Esophagus squamous epithelium (tissue), 5 donors: ENCODE measurements at places on chromosomes 4 and X.

GRCh38 chr4:165827018-165827417 lies 46.0 kb upstream of the TLL1 start:
- no peak overlapping the region for H3K4me3 ChIP-seq
- H3K36me3 ChIP-seq: no peaks in the 10 kb centered on the region
- H3K27ac ChIP-seq: no peak overlapping the region
- no peak for DNase-seq

DNA sequence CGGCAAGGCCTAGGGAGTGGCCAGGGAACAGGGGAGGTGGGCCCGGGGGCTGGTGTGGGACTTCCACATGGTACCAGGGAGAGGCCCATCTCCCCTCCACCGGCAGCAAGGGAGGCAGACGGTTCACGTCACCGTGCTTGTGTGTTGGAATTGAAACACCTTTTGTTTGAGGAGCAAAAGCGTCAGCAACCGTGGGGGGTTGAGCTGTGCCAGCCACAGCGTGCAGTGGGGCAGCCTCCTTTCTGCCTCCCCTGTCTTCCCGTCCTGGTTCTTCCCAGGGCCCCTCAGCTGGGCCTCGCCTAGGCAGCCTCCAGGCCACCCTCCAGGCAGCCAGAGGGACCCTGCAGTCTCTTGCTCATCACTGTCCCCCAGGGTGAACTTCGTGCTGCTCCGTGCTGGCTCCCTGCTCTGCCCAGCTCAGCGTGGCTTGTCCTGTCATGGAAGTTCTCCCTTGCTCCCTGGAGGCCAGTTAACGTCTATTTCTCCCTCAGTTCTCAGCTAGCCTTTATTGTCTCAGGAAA lies 32.1 kb upstream of the HGFAC start:
- no peak overlapping the region for H3K4me3 ChIP-seq
- DNase-seq: no peak
- no peak overlapping the region for H3K27ac ChIP-seq
- H3K27me3 ChIP-seq: no peaks in the 10 kb centered on the region

DNA sequence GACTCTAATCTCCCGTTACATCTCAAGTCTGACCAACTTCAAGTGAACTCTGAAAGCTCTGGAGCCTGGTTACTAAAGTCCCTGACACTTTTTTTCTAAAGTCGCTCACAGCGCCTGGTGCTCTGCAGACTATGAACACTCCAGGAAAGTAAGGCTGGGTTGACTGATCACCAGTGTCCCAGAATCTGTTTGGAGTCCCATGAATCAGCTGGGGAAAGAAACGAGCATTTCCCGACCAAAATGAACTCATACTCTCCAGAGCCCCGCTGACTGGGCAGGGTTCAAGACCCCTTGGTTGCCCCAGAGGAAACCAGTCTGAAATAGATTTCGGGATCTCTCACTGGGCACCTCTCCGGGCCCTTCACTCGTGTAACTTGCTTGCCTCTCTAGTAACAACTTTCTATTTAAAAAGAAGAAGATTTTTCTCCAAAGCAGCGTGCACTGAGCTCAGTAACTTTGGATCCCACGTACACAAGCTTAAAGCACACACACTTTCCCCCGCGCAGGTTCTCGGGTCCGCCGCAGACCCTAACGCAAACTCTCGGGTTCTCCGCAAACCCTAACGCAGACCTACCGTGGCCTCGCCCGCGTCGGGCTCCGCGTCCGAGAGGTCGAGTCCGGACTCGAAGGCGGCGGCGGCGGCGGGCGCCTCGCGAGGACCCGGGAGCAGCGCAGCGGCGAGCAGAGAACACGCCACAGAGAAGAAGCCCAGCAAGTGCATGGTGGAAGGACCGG lies 964 bp downstream of the VEGFC start:
- peaks cover 34% of the 10 kb centered on the region for H3K27me3 ChIP-seq
- H3K4me3 ChIP-seq: peak overlapping the region; percentile 74
- DNase-seq: no peak

- DNase-seq: no peak
- H3K36me3 ChIP-seq: peaks cover 95% of the 10 kb centered on the region
- no peaks in the 10 kb centered on the region for H3K27me3 ChIP-seq
- no peak overlapping the region for H3K4me3 ChIP-seq
These were observed 24.8 kb upstream of the MSANTD1 start for GRCh38 chr4:3223956-3224748.

GRCh38 chrX:151537572-151537971 lies 25.9 kb upstream of the PASD1 start:
- H3K4me1 ChIP-seq: no peaks in the 10 kb centered on the region
- H3K27ac ChIP-seq: no peak overlapping the region
- H3K4me3 ChIP-seq: no peak overlapping the region
- no peaks in the 10 kb centered on the region for H3K36me3 ChIP-seq
- DNase-seq: no peak

- H3K36me3 ChIP-seq: no peaks in the 10 kb centered on the region
- DNase-seq: no peak
- no peaks in the 10 kb centered on the region for H3K27me3 ChIP-seq
- no peak overlapping the region for H3K27ac ChIP-seq
- H3K4me1 ChIP-seq: no peaks in the 10 kb centered on the region
These were observed 406.0 kb downstream of the INPP4B start for GRCh38 chr4:142440093-142440492.

GRCh38 chr4:61714387-61714911 lies 514.3 kb downstream of the ADGRL3 start:
- DNase-seq: no peak
- H3K4me3 ChIP-seq: no peak overlapping the region
- H3K36me3 ChIP-seq: no peaks in the 10 kb centered on the region
- H3K27me3 ChIP-seq: no peaks in the 10 kb centered on the region

- H3K4me1 ChIP-seq: no peaks in the 10 kb centered on the region
- no peak overlapping the region for H3K27ac ChIP-seq
- H3K36me3 ChIP-seq: no peaks in the 10 kb centered on the region
- no peaks in the 10 kb centered on the region for H3K27me3 ChIP-seq
- DNase-seq: no peak
- no peak overlapping the region for H3K4me3 ChIP-seq
These were observed 103.8 kb upstream of the QRFPR start for GRCh38 chr4:121484633-121485032.

- no peaks in the 10 kb centered on the region for H3K4me1 ChIP-seq
- H3K36me3 ChIP-seq: no peaks in the 10 kb centered on the region
- no peak for DNase-seq
- H3K4me3 ChIP-seq: no peak overlapping the region
- H3K27ac ChIP-seq: no peak overlapping the region
These were observed 162.6 kb downstream of the PRR32 start for GRCh38 chrX:126982158-126982557.

DNA sequence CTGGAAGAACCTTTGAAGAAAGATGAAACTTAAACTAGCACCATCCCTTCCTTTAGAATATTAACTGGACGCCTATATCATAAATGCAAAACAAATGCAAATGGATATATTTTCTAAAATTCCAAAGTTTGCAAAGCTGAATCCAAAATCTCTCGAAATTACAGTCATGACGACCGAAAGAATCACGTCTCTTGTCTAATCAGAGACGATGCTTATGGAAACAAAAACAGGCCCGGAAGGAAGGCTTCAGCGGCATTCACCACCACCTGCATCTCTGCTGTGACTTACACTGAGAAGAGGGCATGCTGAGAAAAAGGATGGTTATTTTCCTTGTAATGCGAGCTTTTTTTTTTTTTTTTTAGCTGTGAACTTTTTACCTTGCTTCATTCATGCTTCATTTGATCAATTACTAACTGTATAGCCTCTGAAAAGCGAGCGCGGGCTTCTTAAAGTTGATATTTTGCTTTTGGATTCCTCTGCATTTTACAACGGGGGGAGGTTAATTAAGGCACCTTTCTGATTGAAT lies 209.3 kb downstream of the SOWAHB start:
- H3K36me3 ChIP-seq: no peaks in the 10 kb centered on the region
- H3K27me3 ChIP-seq: no peaks in the 10 kb centered on the region
- DNase-seq: no peak
- H3K4me1 ChIP-seq: peaks cover 39% of the 10 kb centered on the region
- peak overlapping the region; percentile 69 for H3K4me3 ChIP-seq
- peak overlapping the region; percentile 79 for H3K27ac ChIP-seq

GRCh38 chrX:44085209-44085608 lies 112.0 kb upstream of the NDP start:
- DNase-seq: no peak
- H3K27me3 ChIP-seq: no peaks in the 10 kb centered on the region
- no peak overlapping the region for H3K27ac ChIP-seq
- H3K36me3 ChIP-seq: no peaks in the 10 kb centered on the region
- H3K4me1 ChIP-seq: no peaks in the 10 kb centered on the region

DNA sequence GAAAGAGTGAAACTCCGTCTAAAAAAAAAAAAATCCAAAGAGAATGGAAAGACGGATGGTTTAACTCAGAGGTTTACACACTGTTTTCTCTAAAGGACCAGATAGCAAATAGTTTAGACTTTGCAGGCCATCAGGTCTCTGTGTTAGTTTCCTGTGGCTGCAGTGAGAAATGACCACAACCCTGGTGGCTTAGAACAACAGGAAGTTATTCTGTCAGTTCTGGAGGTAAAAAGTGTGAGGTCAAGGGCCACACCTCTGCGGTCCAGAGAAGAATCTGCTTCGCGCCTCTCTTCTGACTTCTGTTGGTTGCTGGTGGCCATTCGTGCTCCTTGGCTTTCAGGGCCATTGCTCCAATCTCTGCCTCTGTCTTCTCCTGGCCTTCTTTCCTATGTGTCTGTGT lies 76.9 kb downstream of the TENM3 start:
- H3K4me1 ChIP-seq: no peaks in the 10 kb centered on the region
- no peaks in the 10 kb centered on the region for H3K27me3 ChIP-seq
- H3K36me3 ChIP-seq: no peaks in the 10 kb centered on the region
- no peak overlapping the region for H3K27ac ChIP-seq

- no peaks in the 10 kb centered on the region for H3K36me3 ChIP-seq
- no peak overlapping the region for H3K27ac ChIP-seq
- H3K4me3 ChIP-seq: no peak overlapping the region
- H3K27me3 ChIP-seq: no peaks in the 10 kb centered on the region
- DNase-seq: no peak
- H3K4me1 ChIP-seq: no peaks in the 10 kb centered on the region
These were observed 9.6 kb upstream of the TMA16 start for GRCh38 chr4:163484906-163485305.
